Activated CD4-positive, alpha-beta T cell treated with anti-CD3 and anti-CD28 coated beads for 24 hours (primary cell): ENCODE measurements at places on chromosomes 6 and 20.

- DNase-seq, result no peak
Measured at GRCh38 chr6:36266913-36267644, 2.8 kb upstream of the PNPLA1 start.

DNA sequence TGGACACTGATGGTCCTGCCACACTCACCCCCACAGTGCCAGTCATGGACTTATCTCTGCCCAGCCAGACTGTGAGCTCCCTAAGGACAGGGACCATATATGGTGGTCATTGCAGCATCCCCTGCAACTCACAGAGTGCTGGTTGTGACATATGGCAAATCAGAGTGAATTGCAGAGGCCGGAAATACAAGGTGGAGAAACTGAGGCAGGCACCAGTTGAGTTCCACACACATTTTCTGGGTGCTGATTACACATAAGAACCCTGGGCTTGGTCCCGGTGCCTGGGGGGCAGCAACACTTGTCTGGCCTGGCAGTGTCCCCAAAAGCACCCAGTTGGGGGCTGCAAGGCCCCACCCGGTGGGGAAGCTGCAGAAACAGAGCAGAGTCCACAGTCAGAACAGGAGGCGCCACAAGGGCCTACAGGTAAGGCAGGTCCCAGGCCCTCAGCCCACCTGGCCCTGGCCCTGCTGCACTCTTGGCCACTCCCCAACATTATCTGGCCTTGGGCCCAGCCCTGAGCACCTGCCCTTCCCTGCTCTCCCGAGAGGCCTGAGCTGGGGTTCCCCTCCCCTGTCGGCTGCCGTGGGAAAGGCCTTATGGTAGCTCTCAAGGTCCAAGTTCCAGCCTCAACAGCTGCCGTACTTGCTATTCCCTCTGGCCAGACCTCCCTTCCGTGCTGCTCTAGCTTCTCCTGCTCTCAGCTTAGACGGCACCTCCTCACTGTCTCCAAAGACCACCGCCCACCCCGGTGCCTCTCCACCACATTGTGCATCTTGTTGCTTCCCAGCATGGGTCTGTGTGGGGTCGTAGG is 140.8 kb upstream of the PTPN1 start:
- no peak for DNase-seq

- no peak for DNase-seq
Measured at GRCh38 chr6:12516070-12516469, 200.5 kb upstream of the PHACTR1 start.

- no peak for DNase-seq
Measured at GRCh38 chr6:91730710-91731109, 1143.8 kb upstream of the MAP3K7 start.

DNA sequence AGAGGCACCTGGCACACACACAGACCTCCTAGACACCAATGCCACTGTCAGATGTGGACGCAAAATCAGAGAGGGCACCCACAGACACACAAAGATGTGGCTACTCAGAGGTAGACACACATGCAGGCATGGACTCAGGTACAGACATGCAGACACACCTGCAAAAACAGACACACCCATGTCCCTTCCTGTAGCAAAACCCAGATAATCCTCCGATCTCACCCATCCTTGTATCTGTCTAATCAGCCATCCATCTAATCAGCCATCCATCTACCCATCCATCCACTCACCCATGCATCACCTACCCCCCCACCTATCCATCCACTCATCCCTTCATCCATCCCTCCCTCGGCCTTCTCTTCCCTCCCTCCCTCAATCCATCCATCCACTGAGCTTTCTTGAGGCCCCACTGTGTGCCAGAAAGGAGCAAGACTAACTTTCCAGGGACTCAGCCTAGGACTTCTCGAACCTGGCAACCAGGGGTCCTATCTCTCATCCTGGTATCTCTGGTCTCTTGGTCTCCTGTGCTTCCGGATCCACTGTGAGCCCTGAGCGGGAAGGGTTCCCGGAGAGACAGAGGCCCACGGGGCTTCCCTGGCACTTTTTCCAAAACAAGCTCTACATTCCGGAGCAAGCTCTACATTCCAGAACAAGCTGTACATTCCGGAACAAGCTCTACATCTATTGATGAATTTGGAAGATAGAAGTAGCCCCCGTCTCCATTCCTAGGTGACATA is 1.1 kb upstream of the TGM2 start:
- DNase-seq, result no peak

DNA sequence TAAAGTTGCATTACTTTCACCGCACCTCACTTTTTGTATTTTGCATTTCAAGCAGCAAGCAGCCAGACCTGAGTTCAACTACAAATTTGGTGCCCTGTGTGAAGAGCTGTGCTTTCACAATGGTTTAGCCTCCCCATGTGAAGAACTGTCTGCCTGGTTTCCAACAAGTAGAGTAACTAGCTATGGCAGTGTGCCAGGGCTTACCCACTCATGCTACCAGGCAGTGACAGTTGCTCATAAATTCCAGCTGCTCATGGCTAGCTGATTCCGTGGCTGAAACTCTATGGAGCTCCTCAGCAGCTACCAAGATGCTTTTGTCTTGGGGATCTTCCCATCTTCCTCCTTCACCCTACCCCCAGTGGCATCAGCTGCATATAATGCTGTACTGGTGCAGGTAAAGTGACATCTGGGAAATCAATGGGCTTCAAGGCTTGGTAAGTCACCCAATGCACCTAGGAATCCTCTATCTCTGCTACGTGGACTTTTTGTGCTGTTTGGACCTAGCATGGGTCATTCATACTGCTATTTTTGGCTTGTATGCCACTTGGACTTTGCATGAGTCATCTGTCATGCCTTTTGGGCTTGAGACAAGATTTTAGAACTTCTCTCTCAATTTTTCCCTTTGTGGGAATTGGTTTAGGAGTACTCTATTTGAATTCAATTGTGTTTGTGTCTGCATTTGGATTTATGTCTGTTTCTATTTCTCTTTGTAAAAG is 176.5 kb upstream of the GJE1 start:
- DNase-seq, result no peak

DNA sequence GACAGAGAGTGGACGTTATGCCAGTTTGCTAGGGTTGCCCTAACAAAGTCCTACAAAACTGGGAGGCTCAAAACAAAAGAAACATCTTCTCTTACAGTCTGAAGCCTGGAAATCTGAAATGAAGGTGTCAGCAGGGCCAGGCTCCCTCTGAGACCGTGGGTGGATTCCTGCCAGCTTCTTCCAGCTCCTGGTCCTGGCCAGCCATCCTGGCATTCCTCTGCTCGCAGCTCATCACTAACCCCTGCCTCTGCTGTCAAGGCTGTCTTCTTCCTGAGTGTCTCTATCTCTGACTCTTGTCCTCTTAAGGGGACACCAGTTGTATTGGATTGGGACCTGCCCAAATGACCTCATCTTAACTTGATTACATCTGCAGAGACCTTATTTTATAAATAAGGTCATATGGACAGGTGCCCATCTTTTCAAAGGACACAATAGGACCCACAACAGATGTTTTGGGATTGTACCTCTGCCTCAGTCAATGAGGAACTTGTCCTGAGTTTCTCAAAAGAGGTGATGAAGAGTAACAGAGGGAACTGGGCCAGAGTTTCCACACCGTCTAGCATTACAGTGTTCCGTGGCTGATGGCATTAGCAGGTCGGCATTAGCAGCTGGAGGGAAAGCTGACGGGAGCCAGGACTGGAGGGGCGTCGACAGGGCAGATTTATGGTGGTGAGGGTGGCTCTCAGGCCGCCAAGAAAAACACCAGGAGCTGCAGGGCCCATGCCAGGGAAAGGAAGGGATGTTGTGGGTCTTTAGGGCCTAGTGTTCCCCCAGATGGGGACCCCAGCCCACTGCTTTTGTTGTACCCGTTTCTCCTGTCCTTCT is 157.3 kb downstream of the TBXT start:
- no peak for DNase-seq

- DNase-seq, result no peak
Measured at GRCh38 chr6:1895721-1896120, 286.0 kb downstream of the FOXC1 start.

DNA sequence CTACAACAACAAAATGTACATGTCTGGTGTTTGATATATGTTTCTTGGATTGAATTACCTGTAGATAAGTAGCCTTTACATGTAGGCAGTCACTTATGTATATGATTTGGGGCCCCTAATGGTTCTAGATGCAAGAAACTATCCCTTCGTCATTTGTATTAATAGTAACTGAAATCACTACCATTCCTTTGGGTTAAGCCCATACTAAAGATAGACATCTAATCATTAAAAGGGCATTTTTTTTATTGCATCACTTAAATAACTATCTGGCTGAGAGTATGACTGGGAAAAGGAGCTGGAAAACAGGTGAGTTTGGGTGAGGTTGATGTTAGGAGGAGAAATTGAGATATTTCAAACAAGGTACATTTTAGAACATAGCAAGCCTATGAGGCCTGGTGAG is 213.5 kb upstream of the PLN start:
- no peak for DNase-seq

DNA sequence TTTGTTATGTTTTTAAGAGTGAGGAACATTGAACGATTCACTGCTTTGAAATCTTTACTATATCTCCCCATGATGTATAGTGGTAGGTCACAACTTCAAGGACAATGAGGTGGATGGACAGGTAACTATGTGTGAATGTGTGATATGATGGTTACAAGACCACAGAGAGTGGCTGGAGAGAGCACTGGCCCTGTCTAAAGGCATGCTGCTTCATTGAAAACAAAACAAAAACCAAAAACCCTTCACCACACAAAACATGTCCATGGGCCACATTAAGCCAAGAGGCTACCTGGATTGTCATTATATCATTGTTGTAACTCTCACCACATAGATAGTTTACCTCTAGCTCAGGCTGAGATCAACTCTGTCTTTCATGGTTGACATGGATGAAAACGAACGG is 180.6 kb upstream of the TENT5A start:
- DNase-seq, result no peak

DNA sequence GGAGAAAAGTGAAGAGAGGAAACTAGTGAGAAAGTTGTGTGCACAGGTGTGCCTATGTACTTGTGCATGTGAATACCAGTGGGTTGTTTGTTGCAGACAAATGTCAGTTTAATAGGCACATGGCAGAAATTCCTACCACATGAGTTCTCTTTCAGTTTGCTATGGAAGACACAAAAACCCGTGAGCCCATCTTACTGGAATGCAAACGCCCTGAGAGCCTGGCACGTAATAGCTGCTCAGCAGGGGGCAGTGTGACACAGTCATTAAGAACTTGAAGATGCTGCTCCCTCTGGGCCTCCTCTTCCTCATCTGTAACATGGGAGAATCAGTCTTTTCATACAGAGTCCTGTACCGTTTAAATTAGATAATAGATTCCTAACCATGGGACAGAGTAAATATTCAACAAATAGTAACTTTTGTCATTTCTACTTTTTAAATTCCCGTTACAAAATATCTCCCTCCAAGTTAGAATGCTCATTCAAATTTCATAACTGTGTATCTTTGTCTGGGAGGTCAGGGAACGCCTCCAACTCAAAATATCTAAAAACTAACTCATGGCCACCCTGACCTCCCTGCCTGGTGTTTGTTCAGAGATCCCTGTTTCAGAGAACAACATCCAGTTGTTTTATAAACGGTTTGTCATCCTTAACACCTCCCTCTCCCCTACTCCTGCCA is 802.9 kb downstream of the MAFB start:
- DNase-seq, result peak; percentile 19

GRCh38 chr6:113112086-113112485 is 745.1 kb upstream of the MARCKS start:
- no peak for DNase-seq

DNA sequence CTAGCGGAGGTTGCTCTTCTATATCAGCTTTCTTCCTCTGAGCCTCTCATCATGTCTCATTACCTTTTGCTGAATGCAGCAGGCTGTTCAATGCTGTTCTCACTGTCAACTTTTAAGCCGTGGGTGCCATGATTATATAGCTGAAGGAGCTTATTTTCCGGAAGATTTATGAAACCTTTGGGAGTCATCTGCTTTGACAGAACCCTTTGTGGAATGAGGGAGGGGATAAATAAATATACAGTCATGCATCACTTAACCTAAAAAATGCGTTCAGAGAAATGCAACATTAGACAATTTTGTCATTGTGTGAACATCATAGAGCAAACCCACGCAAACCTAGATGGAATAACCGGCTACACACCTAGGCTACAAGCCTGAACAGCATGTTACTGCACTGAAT is 102.2 kb upstream of the AKAP12 start:
- no peak for DNase-seq

- DNase-seq, result no peak
Measured at GRCh38 chr6:146990821-146991798, 213.1 kb upstream of the STXBP5 start.

- DNase-seq, result no peak
Measured at GRCh38 chr20:42610070-42610469, 579.6 kb downstream of the PTPRT start.

DNA sequence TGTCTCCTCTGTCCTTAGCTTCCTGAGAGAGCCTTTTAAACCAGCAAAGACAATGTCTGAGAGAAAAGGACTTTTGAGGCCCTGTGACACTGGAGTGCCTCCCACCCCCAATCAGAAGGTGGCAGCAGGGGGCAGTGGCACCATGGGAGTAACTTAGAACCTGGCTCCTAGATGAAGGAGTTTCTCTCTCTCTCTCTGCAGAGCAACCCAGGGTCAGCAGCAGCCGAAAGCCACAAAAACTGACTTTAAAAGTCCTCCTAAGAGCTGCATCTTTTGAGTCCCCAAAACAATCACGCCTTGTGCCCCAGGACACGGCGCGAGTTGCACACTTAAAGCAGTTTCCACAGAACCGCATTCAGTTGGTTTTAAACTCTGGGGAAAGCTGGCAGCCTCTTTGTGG is 5.3 kb upstream of the TCP11 start:
- DNase-seq, result no peak

GRCh38 chr6:33620158-33620855 is 815 bp upstream of the ITPR3 start:
- DNase-seq, result peak; percentile 31

DNA sequence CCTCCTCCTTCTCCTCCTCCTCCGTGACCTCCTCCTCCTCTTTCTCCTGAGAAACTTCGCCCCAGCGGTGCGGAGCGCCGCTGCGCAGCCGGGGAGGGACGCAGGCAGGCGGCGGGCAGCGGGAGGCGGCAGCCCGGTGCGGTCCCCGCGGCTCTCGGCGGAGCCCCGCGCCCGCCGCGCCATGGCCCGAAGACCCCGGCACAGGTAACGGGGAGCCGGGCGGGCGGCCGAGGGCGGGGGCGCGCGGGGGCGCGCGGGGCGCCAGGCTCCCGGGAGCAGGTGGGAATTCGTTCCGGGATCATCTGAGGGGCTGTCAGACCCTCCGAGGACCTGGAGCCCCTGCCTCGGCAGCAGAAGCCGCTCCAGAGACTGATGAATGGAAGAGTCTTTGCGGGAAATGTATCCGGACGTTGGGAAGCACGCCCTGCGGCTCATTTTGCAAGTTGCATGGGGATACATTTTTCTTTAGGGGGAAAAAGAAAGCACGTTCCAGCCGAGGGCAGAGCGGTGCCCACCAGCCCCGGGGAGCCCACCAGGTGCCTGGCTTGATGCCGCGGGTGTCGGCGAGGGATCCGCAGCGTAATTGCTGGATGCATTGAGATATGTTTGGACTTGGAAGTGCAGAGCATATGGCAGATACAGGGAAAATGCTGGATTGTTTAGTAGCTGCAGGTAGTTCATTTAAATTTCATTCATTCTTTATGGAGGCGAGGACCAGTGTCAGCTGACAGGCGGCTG is 394 bp downstream of the MYB start:
- DNase-seq, result no peak

- no peak for DNase-seq
Measured at GRCh38 chr6:116265041-116265829, 11.4 kb upstream of the TSPYL4 start.
